GM23248 (cell line): ENCODE measurements at places on chromosomes 11 and 22. TPM values are rescaled to one million over a fixed set of nuclear protein-coding genes. Genes with fewer than 3 reads are reported as not detected.
A peak's percentile ranks its signal among the peaks of the same experiment; 100 is the strongest.

DNA sequence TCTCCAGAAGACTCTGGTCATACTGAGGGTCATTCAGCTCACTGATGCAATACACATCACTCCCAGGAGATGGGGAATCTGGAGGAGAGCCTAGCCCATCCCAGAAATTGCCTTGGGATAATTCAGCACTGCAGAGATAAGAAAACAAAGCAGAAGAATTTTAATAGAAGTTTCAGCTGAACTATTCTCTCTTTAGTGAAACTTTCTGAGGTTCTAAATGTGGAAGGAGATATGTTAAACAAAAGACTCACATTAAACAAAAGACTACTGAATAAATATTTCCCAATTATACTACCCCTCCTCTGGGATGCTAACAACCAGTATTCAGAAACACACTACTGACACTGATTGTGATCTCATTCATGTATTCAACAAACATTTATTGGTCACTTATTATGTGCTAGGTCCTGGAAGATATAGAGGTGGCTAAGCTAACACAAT is 47.8 kb downstream of the C2CD3 start:
- DNase-seq = peak; percentile 17

DNA sequence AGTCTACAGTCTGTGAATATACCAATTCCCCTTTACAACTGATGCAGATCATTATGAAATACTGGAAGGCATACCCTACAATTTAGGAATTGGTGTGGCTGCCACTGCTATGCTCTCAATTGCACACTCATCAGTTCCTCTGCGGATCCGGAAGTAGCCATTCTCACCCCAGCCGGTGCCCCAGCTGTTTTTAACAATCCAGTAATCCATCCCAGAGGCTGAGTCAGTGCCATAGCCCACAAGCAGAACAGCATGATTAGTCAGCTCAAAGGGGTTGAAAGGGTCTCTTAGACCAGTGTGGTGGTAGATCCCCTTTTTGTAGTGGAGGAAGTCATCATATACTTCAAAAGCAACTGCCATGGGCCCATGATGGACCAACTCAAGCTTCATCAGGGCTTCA is 43.6 kb downstream of the CTSC start:
- peak; percentile 50 for DNase-seq

Gene SAA4
- not detected in 2 replicates for total RNA-seq

Gene DBX1
- not detected in 2 replicates for total RNA-seq
